Activated CD4-positive, alpha-beta T cell treated with anti-CD3 and anti-CD28 coated beads, Interleukin-2, amount 10 ng/mL, durations not matched to agents 7 days and 5 days (primary cell): ENCODE measurements at places on chromosomes 7 and 10. TPM values are rescaled to one million over a fixed set of nuclear protein-coding genes. Genes with fewer than 3 reads are reported as not detected.

DNA sequence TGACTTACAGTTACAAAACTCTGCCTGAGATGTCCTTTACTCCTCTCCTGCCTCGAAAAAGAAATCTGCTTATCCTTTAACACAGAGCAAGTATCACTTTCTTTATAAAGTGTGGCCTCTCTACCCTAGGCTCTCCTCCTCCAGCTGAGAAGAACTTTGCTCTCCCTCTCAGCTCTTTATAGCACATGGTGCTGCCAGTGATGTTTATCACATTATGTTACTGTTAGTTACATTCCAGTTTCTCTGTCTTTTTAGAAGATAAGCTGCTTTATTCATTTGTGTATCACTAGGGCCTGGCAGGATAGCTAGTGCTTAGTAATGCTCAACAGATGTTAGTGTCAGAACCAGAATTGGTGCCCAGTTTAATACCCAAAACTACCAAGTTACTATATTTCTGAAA lies 41.1 kb upstream of the TMEM229A start:
- H3K27ac ChIP-seq, result no peak overlapping the region
- H3K36me3 ChIP-seq, result no peaks in the 10 kb centered on the region
- no peak overlapping the region for H3K4me3 ChIP-seq
- no peaks in the 10 kb centered on the region for H3K27me3 ChIP-seq
- H3K4me1 ChIP-seq, result no peaks in the 10 kb centered on the region

GRCh38 chr10:126397156-126397555 lies 8.9 kb upstream of the ADAM12 start:
- H3K27me3 ChIP-seq, result no peaks in the 10 kb centered on the region
- no peaks in the 10 kb centered on the region for H3K4me1 ChIP-seq
- DNase-seq, result no peak
- H3K27ac ChIP-seq, result no peak overlapping the region

- no peak for DNase-seq
- no peaks in the 10 kb centered on the region for H3K27me3 ChIP-seq
These were observed 277.6 kb downstream of the KCNMA1 start for GRCh38 chr10:77359950-77360520.

DNA sequence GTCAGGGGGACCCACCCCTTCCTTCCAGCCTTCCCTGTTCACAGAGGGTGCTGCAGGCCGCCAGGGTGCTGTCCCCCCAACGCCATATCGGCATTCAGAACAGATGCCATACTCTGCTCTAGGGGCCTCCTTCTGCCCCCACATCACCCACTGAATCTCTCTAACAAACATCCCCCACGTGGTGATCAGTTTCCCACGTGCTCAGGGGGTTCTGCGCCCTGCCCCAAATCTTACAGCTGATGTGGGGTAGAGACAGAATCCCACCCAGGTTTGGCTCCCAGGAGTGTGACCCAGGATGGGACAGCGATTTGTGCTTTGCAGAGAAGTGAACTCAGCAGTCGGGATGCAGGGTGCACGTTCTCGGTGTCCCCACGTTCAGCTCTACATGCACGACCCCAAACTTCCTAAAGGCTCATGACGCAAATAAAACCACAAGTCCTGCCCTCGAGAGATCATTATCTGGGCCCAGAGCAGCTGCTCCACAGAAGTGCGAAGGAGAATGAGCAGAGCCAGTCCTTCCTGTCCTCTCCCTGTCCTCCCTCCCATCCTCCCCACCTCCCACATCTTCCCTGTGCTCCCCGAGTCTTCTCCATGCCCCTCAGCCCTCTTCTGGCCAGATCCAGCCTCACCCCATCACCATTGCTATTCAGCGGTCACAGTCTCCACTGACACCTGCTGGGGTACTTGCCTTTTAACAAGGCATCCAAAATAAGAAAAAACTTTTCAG lies 423.4 kb downstream of the DNAJB6 start:
- peaks cover 5% of the 10 kb centered on the region for H3K4me1 ChIP-seq
- no peak overlapping the region for H3K27ac ChIP-seq
- no peak overlapping the region for H3K4me3 ChIP-seq
- no peaks in the 10 kb centered on the region for H3K36me3 ChIP-seq

DNA sequence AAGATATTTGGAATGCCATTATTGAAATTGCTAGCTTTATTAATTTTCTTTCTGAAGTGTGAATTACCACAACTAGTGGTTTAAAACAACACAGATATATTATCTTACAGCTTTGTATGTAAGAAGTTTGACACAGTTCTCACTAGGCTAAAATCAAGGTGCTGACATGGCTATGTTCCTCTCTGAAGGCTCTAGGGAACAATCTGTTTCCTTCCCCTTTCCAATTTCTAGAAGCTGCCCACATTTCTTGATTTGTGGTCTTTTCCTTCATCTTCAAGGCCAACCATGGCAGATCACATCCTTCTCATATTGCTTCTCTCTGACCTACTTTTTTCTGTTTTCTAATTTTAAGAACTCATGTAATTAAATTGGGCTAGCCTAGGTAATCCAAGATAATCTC lies 43.3 kb upstream of the SLC26A3 start:
- no peaks in the 10 kb centered on the region for H3K36me3 ChIP-seq
- H3K27ac ChIP-seq, result no peak overlapping the region
- no peaks in the 10 kb centered on the region for H3K4me1 ChIP-seq
- no peak overlapping the region for H3K4me3 ChIP-seq
- DNase-seq, result no peak

DNA sequence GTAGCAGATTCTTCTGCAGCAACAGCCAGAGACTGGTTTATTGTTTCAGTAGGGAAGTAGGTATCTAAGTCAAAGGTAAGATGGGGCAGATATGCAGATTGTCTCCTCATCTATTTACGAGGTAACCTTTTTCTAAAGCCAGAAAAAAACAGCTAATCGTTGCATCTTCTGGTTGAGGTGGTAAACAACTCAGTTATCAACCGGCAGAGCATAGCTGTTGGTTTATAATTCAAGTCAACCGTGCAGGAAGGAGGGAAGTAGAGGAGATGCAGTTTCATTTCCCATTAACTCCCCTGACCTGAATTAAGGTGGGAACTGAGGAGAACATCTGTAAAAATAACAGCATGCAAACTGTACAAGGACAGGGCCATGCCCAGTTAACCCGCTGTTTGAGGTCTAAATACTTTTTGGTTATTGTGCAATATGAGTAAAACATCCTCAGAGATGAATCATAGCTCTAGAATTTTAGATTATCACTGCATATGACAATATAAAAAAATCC lies 156.5 kb upstream of the ITGB1 start:
- no peak for DNase-seq
- peak overlapping the region; percentile 20 for H3K4me3 ChIP-seq
- H3K36me3 ChIP-seq, result peaks cover 11% of the 10 kb centered on the region
- peak overlapping the region; percentile 85 for H3K27ac ChIP-seq
- H3K4me1 ChIP-seq, result peaks cover 77% of the 10 kb centered on the region
- no peaks in the 10 kb centered on the region for H3K27me3 ChIP-seq

GRCh38 chr10:119058010-119058409 lies 22.6 kb downstream of the EIF3A start:
- no peaks in the 10 kb centered on the region for H3K27me3 ChIP-seq
- peaks cover 80% of the 10 kb centered on the region for H3K36me3 ChIP-seq
- no peak overlapping the region for H3K27ac ChIP-seq
- peaks cover 3% of the 10 kb centered on the region for H3K4me1 ChIP-seq
- no peak for DNase-seq

DNA sequence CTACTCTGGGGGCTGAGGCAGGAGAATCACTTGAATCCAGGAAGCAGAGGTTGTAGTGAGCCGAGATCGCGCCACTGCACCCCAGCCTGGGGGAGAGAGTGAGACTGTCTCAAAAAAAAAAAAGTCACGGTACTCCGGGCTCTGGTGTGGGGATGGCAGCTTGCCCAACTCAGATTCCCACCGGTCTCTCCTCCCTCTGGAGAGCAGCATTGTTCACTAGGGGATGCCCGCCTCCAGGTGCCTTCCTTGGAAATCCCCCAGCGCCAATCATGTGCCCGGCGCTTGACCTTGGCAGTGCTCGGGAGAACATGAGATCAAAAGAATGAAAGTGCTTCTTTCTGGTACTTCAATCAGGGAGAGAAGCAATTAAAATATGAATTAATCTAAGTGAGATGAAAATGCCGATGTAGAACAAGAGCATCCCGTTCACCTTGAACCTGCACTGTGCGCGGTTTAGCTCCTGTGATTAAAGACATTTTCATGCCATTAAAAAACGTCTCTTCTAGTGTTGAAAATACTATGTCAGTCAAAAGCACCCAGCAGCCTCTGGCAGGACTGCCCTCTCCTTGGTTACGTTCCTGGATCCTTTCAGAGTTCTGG lies 1127.3 kb upstream of the AUTS2 start:
- no peaks in the 10 kb centered on the region for H3K4me1 ChIP-seq
- no peaks in the 10 kb centered on the region for H3K36me3 ChIP-seq
- no peak for DNase-seq
- H3K4me3 ChIP-seq, result no peak overlapping the region
- no peaks in the 10 kb centered on the region for H3K27me3 ChIP-seq
- no peak overlapping the region for H3K27ac ChIP-seq

DNA sequence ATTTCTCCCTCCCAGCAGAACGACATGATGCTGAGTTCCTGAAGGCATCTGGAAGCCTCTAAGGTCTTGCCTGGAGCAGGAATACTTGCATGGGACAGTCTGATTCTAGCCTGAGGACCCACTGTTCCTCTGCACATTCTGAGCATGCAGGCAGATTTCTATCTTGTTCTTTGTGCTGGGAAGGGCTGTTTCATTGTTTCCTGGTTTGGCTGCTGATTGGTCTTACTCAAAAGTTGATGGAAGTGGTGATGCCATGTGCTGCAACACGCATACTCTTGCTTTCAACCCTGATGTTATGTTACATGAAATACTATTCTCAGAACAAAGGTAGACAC lies 307.0 kb downstream of the GATA3 start:
- H3K27ac ChIP-seq, result no peak overlapping the region
- H3K27me3 ChIP-seq, result peaks cover 2% of the 10 kb centered on the region
- H3K4me3 ChIP-seq, result no peak overlapping the region

DNA sequence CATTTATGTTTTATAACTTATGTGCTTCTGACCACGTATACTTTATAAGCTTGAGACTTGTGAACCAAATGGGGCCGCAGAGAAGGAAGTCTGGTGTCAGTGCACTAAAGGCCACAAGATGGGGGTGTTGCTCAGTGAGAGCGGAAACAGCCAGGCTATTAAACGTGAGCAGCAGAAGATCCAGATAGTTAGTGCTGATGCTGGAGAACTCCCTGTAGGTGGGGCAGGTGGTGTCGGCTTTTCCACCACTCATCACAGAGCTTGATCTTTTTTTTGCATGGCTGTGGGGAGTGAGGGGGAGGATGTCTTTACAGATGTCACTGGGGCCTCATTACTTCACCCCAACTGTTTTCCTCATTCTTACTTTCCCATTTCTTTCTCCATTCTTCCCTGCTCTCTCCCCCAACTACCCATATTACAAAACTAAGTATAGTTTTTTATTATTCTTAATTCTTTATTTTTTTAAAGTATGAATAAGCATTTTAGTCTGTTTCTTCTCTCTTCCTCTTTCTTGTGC lies 34.7 kb downstream of the ACADSB start:
- H3K4me1 ChIP-seq, result peaks cover 9% of the 10 kb centered on the region
- H3K27me3 ChIP-seq, result no peaks in the 10 kb centered on the region
- H3K27ac ChIP-seq, result no peak overlapping the region
- peak; percentile 59 for DNase-seq

DNA sequence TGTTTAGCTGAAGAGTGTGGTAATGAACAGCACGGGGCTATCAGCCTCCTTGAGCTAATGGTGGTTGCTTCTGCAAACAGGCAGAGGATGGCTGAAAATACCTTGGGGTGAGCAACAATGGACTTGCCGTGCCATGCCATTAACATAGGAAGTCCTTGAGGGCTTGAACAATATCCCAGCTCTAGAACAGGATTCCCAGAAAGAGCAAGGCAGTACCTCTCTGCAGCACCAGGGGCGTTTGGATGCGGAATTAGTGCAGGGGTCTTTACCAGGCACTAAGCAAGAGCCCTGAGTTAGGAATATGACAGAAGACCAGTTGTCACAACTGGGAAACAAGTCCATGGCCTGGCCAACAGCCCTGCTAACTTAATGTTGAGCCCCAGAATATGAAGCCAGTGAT lies 143.2 kb upstream of the COBL start:
- no peak overlapping the region for H3K4me3 ChIP-seq
- H3K36me3 ChIP-seq, result no peaks in the 10 kb centered on the region
- no peak for DNase-seq
- H3K27me3 ChIP-seq, result peaks cover 5% of the 10 kb centered on the region
- no peaks in the 10 kb centered on the region for H3K4me1 ChIP-seq

DNA sequence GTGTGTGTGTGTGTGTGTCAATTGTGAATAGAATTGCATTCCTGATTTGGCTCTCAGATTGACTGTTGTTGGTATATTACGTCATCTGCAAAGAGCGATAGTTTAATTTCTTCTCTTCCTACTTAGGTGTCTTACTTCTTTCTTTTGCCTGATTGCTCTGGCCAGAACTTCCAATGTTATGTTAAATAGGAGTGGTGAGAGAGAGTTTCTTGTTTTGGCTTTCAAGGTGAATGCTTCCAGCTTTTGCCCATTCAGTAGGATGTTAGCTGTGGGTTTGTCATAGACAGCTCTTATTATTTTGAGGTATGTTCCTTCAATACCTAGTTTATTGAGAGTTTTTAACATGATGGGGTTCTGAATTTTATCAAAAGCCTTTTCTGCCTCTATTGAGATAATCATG lies 34.2 kb upstream of the PRSS37 start:
- H3K27me3 ChIP-seq, result no peaks in the 10 kb centered on the region
- H3K4me1 ChIP-seq, result no peaks in the 10 kb centered on the region
- no peak for DNase-seq
- no peak overlapping the region for H3K27ac ChIP-seq

DNA sequence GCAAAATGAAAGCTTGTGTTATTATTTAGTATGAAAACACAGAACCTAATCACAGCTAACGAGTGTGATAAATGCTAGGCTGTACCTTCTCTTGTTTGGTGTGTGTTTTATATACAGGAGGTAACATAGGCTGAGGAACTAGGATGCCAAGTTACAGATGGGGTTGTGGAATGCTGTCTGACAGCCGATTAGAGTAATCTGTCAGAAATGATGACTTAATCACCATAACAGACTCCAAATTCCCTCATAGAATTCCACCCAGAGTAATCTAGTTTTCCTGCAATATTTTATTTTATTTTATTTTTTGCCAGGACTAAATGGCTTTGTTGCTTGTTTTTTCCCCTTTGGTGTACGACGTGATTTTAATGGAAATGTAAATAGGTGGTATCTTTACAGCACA lies 221.2 kb downstream of the CELF2 start:
- peak overlapping the region; percentile 22 for H3K27ac ChIP-seq
- H3K4me1 ChIP-seq, result peaks cover 63% of the 10 kb centered on the region
- no peak for DNase-seq
- H3K4me3 ChIP-seq, result no peak overlapping the region
- no peaks in the 10 kb centered on the region for H3K27me3 ChIP-seq

- H3K27me3 ChIP-seq, result no peaks in the 10 kb centered on the region
- H3K36me3 ChIP-seq, result peaks cover 28% of the 10 kb centered on the region
- H3K4me1 ChIP-seq, result peaks cover 12% of the 10 kb centered on the region
- peak; percentile 59 for DNase-seq
These were observed 15.2 kb downstream of the OAT start for GRCh38 chr10:124403548-124403947.

- peaks cover 46% of the 10 kb centered on the region for H3K36me3 ChIP-seq
- H3K4me1 ChIP-seq, result no peaks in the 10 kb centered on the region
- no peak for DNase-seq
- no peaks in the 10 kb centered on the region for H3K27me3 ChIP-seq
- no peak overlapping the region for H3K4me3 ChIP-seq
These were observed 242.4 kb downstream of the SFMBT2 start for GRCh38 chr10:7168414-7168813.

Gene CTAGE4
- total RNA-seq, result 1.8 TPM

Gene GARIN1A
- total RNA-seq, result 0.92 TPM

Gene HABP2
- not detected for total RNA-seq

Gene UCN3
- not detected for total RNA-seq

Gene AGBL3
- total RNA-seq, result 1.9 TPM

Gene FAM221A
- total RNA-seq, result 4.5 TPM

Gene POLR2J3
- total RNA-seq, result 53.2 TPM

Gene ZNF37A
- total RNA-seq, result 22.3 TPM

Gene CALHM1
- 0.21 TPM for total RNA-seq

Gene AS3MT
- total RNA-seq, result 0.60 TPM
